ENCODE measurements at places on chromosomes 1 and 21.
A peak's percentile ranks its signal among the peaks of the same experiment; 100 is the strongest.

GRCh38 chr1:87956072-87956471, 627.4 kb downstream of the LMO4 start:
- DNase-seq: peak; percentile 77

GRCh38 chr1:222420633-222421032, 127.3 kb downstream of the HHIPL2 start:
- no peak for DNase-seq

GRCh38 chr1:66684353-66684752, 67.9 kb upstream of the DYNLT5 start:
- DNase-seq: no peak

DNA sequence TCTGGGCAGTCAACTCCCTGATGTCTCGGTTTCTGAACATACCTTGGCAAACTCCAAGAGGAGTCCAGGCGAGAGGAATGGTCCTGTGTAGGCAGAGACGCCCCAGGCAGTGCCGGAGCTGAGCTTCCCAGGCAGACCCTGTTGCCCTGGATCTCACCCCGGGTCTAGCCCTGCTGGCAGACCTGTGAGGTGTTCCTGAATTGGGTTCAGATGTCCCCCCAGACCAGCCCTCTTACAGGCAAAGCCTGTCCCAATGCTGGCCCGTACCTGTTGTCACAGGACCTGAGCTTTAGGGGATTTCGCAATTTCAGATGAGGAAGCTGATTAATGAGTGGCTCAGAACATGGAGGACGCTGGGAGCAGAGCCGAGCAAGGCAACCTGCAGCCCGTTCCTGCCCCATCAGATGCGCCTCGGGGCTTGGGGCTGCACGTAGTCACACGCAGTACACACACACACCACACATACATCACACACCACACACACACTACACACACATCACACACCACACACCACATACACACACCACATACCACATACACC, 38.5 kb upstream of the PDE9A start:
- DNase-seq: no peak

- no peak for DNase-seq
These were observed 96.9 kb upstream of the TARDBP start for GRCh38 chr1:10915594-10915993.

- peak; percentile 73 for DNase-seq
These were observed 26.0 kb downstream of the MACF1 start for GRCh38 chr1:39230261-39231190.

DNA sequence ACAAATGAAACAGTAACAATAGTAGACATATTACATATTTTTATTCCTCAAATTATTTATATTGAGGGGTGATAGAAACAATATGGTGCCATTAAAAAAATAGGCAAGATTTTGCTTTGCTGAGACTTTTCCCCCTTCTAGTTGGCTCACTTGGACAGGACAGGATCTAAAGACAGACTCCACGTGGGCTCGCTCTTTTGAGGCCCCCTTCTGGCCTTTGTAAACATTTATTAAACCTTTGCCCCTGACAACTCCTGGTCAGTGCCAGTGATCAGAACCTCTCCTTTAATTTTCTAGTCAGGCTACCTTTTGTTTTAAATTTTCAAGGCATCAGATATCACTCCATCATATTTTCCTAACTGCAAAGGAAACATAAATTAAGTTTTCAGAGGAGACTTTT, 49.7 kb upstream of the IFI44L start:
- no peak for DNase-seq

DNA sequence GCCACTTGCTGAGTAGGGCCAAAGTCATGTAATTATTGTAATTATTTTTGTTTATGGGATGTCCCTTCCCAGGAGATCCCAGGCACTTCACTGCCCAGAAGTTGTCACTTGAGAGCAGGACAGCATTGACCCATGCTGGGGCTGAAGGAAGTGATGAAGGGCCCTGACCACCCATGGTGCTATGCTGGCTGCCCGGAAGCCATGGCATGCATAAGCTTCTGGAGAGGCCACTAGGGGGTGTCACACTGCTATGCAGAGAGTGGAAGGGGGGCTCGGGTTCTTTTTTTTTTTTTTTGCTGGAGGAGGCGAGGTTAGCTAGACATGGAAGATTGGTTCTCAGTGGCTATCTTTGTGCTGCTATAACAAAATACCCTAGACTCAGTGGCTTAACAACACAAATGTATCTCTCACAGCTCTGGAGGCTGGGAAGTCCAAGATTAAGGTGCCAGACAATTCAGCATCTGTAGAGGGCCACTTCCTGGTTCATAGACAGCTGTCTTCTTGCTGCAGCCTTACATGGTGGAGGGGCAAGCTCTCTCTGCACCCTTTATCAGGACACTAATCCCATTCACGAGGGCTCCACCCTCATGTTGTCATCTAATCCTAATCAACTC, 84.9 kb downstream of the CNIH3 start:
- peak; percentile 44 for DNase-seq

GRCh38 chr1:33815061-33815460, 48.8 kb upstream of the HMGB4 start:
- DNase-seq: peak; percentile 73

GRCh38 chr1:101116006-101116405, 90.4 kb upstream of the DPH5 start:
- DNase-seq: no peak

DNA sequence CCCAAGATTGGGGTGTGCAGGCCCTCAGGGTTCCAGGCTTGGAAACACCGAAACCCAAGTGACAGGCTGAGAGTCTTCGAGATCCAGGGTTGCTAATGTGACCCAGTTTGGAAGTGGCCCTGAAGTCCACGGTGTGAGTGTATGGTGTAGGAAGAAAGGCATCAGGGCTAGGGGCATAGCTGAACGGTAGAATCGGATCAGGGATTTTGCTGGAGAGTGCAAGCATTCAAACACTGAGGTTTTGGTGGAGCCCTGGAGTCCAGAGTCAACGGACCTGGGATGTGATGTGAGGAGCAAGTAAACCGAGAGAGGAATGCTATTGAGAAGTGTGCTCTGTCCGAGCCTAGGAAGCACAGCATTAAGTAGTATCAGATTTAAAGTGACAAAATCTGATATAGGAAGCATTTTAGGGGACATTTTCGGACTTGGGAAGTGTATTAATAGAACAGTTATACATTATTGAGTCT, 958 bp downstream of the NFYC start:
- peak; percentile 26 for DNase-seq

DNA sequence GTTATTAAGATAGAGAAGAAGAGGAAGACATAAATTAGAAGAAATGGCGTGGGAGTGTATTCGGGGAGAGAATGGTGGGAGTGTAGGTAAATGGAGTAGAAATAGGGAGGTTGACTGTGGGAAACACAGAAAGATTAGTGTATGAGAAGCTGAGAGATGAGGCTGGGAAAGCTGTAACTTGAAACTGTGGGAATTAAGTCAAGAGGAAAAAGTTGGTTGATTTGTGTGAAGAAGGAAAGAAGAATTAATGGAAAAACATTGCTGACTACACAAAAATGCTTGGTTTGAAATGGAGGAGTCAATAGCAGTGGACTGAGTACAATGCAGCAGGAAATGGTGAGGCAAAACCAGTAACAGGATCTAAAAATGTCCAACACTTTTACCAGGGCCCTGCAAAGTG, 448.3 kb downstream of the PTPRC start:
- DNase-seq: no peak

DNA sequence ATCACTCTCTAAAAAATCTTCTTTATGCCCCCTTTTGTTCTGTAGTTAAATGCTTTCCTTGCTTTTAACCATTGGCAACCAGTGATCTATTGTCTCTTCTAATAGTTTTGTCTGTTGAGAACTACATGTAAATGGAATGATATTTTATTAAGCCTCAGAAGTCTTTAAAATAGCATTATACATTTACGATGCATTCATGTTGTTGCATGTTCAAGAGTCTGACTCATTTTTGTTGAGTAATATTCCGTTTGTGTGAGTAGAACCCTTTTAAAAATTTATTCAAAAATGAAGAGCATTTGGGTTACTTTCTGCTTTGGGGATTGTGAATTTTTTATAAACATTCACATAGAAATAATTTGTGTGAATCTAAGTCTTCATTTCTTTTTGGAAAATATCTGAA, 1352.9 kb downstream of the NCAM2 start:
- DNase-seq: no peak

- DNase-seq: no peak
These were observed 7.1 kb downstream of the GIPC2 start for GRCh38 chr1:78052685-78053405.

DNA sequence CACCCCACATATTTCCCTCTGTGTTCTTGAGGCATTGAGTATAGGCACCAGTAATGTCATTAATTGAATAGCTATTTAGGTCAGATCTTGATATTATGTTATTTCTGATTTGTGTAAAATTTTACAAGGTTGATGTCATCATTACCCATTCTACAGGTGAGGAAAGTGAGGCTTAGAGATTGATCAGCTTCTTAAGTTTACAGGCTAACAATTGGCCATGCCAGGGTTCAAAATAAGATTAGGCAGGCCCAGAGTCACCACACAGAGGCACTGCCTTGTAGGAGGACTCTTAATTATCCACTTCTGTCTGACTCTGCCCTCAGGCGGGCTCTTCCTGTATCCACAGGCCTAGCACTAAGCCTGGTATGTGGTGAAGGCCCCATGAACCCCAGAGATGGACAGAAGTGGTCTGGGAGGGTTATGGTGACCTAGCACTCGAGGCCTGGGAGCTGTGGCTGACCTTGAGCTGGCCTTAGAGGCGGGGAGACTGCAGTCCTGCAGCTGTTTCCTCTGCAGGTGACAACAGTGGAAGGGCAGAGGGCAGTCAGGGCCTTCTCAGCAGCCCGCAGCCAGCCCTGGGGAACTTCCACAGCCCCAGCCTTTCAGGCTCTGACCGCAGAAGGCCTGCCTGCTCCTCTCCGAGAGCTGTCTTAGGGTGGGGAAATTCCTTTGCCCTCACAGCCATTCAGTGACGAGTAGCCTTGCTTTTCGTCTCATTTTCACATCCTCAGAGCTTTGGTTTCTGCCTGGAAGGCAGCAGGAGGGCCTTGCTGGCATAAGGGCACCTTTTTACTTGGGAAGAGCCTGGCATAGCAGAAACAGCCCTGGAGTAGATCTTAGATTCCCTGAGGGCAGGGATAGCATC, 12.2 kb downstream of the ZDHHC18 start:
- DNase-seq: no peak

- no peak for DNase-seq
These were observed 6.9 kb upstream of the TMEM81 start for GRCh38 chr1:205091043-205091740.

GRCh38 chr1:32924881-32925344, 23.7 kb upstream of the TMEM54 start:
- no peak for DNase-seq

- DNase-seq: no peak
These were observed 400.6 kb downstream of the PTPRU start for GRCh38 chr1:29636936-29637335.

- no peak for DNase-seq
These were observed 20.9 kb upstream of the MAN1A2 start for GRCh38 chr1:117346206-117346928.

DNA sequence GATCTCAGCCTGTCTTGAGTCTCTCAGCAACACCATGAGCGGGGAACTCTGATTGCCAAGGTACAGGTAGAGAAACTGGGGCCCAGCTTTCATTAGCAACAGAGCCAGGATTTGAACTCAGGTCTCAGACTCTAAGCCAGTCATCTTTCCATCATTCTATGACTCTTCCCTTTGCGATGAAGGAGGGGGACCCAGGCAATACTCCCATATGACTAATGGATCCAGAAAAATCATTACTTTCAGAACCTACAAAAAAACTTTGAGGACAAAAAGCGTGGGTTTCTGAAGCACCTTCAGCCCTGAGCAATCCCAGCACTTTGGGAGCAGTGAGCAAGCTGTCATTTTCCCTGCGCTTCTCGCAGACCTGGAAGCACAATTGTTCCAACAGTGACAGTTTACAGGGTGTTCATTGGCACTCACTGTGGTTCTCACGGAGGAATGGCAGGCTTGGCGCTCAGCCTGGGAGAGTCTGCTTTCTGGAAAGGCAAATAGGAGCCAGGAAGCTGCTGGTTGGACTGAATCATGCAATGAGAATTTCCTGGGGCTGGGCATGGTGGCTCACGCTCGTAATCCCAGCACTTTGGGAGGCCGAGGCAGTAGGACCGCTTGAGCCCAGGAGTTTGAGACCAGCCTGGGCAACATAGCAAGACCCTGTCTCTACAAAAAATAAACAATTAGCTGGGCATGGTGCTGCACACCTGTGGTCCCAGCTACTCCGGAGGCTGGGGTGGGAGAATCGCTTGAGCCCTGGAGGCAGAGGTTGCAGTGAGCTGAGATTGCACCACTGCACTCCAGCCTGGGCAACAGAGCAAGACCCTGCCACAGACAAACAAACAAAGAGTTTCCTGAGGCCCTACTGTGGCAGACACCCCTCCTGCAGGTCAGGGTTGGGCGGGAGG, 40.1 kb downstream of the SLC2A7 start:
- DNase-seq: peak; percentile 87

- no peak for DNase-seq
These were observed 170.2 kb downstream of the TNR start for GRCh38 chr1:175572932-175573868.

DNA sequence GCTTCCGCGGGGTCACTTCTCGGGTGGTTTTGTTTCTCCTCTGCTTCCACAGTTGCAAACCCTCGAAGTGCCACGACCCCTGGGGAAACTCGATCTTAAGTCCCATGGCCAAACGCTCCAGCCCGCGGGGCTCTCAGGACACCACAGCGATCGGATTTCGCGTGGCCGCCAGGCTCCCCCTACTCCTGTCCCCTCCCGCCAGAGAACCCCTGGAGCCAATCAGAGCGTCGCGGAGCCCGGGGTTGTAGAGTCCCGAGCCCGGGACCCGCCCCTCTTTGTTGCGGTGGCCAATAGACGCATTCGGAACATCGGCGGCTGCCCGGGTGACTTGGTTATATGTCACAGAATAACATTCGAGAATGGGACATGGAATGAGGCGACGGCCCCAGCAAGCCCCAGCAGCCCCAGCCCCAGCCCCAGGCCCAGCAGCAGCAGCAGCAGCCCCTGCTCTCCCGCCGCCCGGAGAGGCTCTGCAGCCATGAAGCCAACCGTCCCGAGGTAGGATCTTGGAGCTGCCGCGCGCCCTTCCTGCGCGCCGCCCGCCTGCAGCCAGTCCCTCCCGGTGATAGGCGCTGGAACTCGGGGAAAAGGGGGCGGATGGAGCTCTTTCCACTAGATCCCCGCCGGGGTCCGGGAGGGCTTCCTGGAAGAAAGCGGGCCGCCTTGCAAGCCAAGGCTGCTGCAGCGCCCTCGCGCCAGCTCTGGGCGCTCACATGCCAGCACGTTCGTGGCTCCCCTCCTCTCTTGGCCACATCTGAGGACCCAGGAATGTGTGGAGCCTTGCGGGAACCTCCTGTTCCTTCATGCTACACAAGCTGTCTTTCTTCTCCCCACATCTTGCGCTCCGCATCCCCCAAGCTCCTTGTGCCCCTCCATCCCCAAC, at the start of gene VASH2:
TSS of gene VASH2 (plus strand) at position 299 of the 883 bp plus-strand sequence. CDS start 1,002 bp downstream, outside the sequence.
- peak; percentile 93 for DNase-seq

Measured in AG08396 (cell line).